ENCODE measurements at places on chromosomes 6 and 20. TPM values are rescaled to one million over a fixed set of nuclear protein-coding genes. Genes with fewer than 3 reads are reported as not detected.

Gene POU5F1
- 2.5 TPM for total RNA-seq

Gene SPATS1
- total RNA-seq = not detected

Gene SLC16A10
- 1.9 TPM for total RNA-seq

Gene BFSP1
- total RNA-seq = 8.3 TPM

Gene LRRN4
- total RNA-seq = not detected

GRCh38 chr20:59463541-59463940 is 140.8 kb upstream of the PHACTR3 start:
- no peak for DNase-seq

DNA sequence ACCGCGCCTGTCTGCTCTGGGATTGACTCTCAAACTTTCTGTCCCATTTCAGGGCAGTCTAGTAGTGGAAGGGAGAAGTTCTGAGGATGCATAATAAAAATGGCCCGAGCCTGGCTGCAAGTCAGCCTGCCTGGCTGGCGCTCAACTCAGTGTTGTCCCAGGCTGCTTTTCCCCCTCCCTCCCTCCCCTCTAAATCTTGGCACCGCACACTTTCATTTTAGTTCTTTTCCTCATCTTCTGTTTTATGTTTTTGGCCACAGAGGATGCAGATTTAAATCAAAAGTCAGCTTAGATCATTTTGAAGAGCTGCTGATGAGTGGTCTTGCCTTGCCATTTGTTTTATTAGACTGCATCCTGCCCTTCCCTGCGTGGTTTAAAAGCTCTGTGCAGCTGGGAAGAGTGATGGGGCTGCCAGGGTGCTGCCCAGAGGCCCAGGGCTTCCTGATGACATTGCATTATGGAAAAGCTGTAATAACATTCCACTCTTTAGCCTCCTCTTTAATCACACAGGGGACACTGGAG is 6.5 kb upstream of the UQCC2 start:
- DNase-seq = no peak

DNA sequence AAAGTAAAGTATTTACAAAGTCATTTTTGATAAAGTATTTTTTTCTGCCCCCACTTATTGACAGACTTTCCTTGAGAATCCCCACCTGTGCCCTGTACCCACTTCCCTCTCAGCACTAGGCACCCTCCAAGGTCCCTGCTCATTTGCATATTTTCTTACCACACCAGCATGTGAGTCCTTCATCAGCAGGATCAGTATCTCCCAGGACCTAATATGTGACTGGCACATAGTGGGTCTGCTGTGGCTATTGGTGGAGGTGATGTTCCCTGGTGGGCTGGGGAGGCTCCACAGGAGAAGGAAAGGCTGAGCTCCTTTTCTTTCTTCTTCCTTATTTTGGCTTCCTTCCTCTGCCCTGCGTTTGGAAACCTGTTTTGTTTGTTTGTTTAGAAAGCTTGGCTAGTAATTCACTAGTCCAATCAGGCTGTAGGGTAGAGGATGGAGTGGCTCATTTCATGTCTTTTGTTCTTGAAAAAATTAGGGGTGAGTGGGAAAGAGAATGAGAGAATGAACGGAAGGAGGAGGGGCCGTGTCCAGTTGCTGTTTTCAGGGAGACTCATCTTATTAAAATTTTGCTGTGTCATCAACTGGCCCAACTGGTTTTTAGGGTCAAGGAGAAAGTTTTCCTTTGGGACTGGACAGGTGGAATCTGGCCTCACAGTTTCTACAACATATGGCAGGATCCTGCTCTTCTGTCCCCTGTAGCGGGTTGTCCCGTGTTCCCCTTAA is 2.8 kb upstream of the RNF24 start:
- peak; percentile 88 for DNase-seq

- no peak for DNase-seq
Measured at GRCh38 chr6:118761645-118762044, 110.3 kb upstream of the CEP85L start.

DNA sequence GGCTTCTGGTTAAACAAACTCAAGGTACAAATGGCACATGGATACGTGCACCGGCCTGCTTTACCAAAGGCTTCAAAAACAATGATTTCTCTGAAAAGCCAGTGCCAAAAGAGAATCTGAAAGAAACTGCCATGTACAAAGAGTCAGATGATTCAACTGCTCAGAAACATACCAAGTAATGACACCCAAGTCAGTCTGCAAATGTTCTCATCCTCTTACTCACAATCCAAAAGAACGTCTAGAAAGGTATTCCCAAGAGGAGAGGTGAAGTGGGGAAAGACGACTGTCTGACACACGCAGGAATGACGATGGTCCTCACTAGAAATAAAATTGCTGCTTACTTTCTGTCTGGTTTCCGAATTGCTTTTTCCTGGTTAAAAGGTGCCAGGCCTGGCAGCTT is 52.9 kb downstream of the NFATC2 start:
- DNase-seq = no peak

- no peak for DNase-seq
Measured at GRCh38 chr20:1041845-1042390, 39.8 kb upstream of the RSPO4 start.

GRCh38 chr6:141393405-141394124 is 739.2 kb upstream of the GJE1 start:
- DNase-seq = no peak

DNA sequence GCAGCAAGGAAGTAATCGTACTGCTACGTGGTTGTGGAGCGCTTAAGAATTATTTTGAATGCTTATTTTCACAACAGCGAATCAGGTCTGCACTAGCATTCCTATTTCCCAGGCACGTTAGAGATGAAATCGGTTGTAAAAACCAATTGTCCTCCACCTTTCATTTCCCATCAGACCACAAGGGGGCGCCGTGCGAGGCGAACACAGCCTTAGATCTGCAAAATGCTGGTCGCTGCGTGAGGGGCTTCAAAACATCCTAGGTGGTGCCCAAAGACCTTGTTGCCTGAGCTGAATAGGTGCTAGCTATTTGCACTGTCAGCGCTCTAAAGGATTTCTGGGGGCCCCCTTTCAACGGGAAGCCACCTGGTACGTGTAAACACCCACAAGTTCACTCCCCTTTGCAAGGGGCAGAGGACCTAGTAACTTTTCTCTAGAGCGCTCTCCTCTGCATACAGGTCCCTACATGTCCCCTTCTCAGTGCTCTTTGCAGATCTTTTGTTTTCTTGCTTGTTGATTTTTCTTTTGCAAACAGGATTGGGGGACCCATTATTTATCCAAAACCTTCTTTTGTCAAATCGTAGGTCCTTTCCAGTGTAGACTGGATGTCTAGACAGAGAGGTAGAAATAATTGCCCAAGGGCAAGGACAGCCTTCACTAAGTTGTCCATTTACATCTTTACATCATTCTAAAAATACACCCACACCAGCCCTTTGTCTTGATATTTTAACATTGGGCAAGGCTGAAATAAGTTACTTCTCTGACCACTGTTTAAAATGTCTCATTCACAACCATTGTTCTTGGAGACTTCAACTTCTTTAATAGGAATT is 59.8 kb downstream of the NEDD9 start:
- peak; percentile 60 for DNase-seq

DNA sequence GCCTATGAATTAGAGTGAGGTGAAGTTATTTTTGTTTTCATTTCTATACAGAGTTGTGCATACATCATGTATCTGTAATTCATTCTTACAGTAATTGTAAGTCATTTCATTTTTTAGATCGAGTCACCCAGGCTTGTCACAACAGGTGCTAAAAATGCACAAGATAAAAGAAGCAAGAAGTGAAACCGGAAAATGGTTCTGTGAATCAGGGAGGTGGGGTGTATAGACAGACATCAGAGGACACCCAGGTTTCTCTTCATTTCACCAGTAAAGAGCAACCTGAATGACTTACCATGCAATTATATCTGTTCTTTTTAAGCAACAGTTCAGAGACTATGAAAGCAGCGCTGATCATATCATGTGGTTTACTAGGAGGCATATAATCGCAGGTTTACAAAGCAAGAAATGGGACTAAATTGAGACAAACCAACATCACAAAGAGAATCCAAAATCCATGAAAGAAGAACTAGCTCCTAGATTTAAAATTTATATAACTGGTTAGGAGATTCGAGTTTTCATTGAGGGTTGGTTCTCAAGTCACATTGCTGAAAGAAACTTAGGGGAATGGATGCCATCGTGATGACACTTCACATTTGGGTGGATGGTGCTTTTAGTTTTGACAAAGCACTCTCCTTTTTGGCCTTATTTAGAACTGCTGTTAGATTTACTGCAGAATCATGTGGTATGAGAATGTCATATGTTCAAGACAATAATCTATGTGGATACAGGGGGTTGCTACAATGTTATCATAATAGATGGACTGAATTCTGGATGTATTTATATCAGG is 27.9 kb upstream of the TBC1D7 start:
- peak; percentile 22 for DNase-seq

- no peak for DNase-seq
Measured at GRCh38 chr20:15296422-15296821, 959.0 kb upstream of the FLRT3 start.

DNA sequence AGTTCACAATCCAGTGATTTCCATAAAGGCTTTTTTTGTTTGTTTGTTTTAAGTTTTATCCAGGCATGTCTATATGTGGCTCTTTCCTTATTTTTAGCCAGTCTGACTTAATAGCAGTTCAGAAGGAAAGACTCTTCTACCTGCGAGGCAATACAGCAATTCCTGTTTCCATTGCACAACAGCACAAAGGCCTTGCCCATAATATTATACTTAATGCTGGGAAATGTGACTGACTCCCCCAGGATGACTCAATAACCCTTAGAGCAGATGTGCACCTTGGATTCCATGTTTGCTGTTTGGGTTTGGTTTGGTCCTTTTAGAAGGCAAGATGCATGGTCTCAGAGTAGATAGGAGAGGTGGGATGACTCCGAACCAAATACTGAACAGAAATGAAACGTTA is 184.1 kb downstream of the MTFR2 start:
- no peak for DNase-seq

- DNase-seq = no peak
Measured at GRCh38 chr6:63634630-63635029, 972 bp upstream of the PHF3 start.

DNA sequence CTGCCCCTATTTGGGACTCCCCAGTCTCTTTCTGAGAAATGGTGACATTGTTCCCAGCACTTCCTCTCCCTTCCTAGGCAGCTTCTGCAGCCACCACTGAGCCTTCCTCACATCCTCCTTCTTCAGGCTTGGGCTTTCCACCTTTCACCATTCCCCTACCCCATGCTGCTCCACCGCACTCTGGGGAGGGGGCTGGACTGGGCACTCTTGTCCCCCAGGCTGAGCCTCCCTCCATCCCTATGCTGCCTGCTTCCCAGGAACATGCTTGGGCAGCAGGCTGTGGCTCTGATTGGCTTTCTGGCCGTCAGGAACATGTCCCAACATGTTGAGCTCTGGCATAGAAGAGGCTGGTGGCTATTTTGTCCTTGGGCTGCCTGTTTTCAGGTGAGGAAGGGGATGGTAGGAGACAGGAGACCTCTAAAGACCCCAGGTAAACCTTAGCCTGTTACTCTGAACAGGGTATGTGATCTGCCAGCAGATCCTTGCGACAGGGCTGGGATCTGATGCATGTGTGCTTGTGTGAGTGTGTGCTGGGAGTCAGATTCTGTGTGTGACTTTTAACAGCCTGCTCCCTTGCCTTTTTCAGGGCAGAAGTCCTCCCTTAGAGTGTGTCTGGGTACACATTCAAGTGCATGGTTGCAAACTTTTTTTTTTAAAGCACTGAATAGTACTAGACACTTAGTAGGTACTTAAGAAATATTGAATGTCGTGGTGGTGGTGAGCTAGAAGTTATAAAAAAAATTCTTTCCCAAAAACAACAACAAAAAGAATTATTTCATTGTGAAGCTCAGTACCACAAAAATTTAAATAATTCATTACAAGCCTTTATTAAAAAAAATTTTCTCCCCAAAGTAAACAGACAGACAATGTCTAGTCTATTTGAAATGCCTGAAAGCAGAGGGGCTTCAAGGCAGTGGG is 2.1 kb upstream of the CDKN1A start:
- DNase-seq = peak; percentile 76

- no peak for DNase-seq
Measured at GRCh38 chr6:16305246-16305725, 66.9 kb downstream of the GMPR start.

DNA sequence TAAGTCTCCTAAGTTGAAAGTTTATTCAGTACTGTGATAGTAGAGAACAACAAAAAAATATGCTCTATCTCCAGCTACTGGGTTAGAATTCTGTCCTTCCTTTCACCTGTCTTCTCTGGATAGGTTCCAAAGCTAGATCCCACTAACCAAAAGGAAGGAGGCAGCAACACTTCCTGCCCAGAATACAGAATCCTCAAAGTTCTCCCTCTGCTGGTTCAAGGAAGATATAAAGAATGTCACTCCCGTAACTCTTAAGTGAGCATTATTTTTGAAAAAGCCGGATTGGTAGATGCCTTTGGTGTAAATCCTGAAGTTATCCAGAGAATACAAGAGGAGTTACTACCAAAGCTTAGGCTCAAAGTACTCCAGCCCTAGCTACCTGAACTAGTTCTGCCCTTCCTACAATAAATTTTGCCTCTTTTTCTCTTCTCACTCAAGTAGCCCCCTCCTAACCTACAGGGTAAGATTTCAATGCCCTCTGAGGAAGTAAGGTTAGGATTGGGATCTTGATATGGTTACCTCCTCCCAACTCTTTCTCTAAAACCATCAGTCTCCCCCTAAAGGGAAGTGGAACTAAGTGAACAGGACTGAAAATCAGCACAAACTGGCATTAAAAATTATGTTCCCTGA is 26.0 kb upstream of the CRIP3 start:
- peak; percentile 92 for DNase-seq

DNA sequence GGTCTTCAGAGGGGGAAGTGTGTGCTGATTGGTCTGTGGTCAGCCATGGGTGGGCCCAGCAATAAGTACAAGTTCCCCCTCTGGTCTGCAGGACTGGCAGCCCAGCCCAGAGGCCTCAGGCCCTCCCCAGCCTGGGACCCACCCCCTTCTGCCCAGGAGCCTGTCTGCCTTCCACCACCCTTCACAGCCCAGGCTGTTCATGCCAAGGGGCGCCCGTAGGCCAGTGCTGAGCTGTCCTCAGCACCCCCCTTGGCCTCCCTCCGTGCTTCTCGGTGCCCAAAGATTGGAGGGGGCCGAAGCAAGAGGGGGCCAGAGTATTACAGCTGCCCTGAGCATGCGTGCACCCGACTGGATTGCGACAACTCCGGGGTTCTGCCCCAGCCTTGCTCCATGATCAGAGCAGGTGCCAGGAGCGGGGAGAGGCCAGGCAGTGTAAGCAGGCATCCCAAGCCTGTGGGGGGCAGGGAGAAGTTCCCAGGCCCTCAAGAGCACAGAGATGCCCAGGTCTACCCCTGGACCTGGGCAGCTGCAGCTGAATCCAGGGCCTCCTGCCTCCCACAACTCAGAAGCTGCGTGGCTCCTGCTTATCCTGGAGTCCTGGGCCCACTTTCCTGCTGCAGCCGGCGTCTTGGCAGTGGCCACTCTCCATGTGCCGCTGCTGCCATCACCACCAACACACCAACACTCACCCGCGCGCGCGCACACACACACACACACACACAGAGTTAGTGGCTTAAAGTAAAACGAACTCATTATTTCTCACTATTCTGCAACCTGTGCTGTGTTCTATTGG is 33.3 kb downstream of the CST9L start:
- no peak for DNase-seq

DNA sequence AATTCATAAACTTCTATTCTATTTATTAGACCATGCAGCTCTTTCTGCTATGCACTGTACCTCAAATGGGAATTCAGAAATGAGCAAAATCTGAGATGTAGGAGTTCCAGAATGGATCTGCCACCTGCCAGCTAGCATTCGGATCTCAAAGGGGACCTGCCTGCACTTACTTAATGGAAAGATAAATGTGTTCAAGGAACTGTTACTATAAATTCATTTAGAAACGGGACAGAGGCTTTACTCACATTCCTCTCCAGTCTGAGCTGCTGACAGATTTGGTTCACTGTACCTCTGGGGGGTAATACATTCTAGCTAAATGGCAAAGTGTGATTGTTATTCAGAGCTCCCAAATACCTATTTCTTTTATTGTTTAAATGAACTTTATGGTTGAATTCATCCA is 384.1 kb downstream of the GRIK2 start:
- peak; percentile 7 for DNase-seq
